ENCODE measurements at places on chromosomes 11 and 22.

DNA sequence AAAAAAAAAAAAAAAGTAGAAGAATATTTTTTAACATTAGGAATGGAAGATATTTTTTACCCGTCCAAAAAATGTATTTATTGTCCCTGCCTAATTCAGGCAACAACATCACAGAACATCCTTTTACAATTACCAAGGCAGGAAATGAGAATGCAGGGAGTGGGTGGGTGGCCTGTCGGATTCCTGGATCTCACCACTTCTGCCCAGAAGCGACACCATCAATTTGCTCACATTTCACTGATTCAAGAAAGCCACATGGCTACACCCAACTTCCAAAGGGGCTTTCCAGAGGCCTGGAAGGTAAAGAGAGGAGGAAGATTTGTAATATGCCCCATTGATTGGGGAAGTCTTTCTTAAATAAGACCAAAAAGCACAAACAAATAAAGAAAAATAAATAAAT lies 93.8 kb upstream of the CLPB start:
- no peak for DNase-seq

DNA sequence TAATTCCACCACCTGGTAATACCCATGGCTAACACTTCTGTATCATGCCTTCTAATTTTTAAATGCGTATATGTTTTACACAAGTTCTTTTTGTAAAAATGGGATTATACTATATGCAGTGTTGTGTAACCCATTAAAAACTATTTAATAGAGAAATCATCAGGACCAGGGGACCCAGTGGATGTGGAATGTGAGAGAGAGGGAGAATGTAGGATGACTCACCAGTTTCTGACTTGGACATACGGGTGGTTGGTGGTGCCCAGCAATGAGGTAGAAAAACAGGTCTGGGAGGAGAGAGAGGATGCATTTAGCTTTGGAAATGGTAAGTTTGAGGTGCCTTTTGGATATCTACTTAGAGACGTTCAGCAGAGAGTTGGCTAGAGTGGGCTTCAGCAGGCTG lies 112.0 kb upstream of the TBCEL start:
- DNase-seq: no peak

GRCh38 chr11:68471360-68472340 lies 11.1 kb downstream of the PPP6R3 start:
- DNase-seq: peak; percentile 28

GRCh38 chr11:33863418-33864172 lies 28.3 kb downstream of the LMO2 start:
- no peak for DNase-seq

DNA sequence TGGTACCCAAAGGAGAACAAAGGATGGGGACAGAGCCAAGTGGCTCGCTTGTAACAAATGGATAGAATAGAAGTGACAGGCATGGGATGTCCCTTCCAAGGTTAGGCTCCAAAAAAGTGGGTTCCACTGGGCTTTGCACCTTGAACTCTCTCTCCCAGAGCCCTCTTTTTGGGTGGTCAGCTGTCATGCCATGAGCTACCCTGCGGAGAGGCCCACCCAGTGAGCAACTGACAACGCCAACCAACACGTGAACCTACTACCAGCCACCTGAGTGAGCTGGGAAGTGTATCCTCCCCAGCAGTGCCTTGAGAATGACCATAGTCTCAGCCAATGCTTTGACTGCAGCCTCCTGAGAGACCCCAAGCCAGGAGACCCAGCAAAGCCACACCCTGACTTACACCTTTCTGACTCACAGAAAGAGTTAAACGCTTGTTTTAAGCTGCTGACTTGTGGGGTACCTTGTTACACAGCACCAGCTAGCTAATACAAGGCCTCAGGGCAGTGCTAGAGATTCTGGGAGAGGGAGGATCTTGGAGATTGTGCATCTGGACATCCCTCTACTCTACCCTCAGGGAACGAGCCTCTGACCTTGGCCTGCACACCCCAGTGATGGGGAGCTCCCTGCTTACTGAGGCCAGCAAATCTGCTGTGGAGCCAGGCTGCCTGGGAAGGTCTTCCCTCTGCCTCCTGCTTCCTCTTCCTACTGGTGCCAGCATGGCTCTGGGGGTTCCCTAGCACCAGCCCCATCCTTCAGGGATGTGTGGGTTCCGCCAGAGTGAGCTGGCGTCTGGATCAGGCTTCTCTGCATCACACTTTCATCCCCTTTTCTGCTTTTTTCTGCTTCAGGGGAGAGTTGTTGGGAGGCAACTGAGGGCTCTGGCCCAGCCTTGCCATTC lies 29.1 kb upstream of the RFPL3 start:
- DNase-seq: no peak

DNA sequence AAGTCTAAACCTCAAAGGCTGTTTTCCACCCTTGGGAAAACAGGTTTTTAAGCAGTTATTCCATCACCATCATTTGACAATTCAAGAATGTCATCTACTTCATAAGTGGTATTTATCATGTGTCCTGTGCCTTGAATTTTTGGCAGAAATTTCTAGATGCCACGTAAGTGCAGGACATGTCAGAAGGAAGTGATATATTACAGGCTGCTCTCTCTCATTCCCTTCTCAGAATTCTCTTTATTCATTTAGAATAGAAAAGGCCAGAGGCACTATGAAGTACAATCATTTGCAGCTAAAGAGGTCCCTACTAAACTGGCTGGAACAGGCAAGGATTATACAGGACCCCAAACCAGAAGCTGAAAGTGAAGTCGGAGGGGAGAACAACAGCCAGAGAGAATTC lies 11.9 kb downstream of the RBFOX2 start:
- no peak for DNase-seq

GRCh38 chr22:35230839-35231584 lies 26.3 kb upstream of the HMGXB4 start:
- DNase-seq: no peak

GRCh38 chr11:64244107-64244506 lies 2.6 kb downstream of the PPP1R14B start:
- DNase-seq: no peak

DNA sequence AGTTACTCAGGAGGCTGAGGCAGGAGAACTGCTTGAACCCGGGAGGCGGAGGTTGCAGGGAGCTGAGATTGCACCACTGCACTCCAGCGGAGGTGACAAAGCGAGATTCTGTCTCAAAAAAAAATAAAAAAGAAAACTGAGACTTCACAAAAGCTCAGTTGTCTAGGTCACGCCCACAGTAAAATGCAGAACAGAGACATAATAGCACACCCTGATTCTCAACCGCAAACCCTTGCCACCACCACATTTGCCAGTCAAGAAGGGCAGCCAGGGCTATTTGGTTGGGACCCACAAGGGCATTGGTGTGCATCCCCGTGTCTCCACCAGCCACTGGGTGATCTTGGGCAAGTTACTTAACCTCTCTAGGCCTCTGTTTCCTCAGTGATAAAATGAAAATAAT lies 25.4 kb downstream of the CREB3L1 start:
- DNase-seq: no peak

DNA sequence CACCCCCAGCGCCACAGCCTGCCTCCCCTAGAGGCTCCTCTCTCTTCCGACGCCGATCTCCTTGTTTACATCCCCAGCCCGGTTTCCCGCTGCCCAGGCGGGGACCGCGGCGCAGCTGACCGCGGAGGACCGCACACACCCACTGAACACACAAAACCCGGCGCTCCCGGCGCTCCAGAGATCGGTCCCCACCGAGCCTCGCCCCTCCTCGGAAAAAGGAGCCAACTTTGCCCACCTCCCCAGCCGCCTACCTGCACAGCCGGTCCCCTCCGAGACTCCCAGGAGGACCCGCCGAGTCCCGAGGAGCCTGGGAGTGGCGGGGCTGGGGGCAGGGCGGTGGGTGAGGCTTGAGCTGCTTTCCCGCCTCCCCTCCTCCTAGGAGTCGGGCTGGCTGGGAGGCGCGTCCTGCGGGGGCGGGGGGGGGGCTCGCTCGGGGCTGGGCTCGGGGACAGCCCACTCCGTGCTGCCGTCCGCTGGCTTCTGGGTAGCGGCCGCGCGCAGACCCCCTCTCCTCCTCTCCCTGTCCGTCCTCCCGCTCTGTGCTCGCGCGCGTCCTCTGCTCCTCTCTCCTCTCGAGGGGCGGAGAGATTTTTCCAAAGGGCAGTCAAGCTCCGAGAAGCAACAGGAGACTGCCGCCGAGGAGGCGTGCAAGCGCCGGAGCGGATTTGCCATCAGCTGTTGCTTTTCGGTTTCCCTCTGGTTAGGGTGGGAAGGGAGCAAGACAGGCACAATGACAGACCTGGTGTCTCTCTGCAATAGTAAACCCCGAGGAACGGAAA lies at the start of gene FXYD6:
Gene FXYD6 (minus strand): TSS at position 318 of the 779 bp plus-strand sequence. CDS start 33,882 bp downstream, outside the sequence.
- no peak for DNase-seq
